ENCODE measurements at places on chromosomes 3 and 15. TPM values are rescaled to one million over a fixed set of nuclear protein-coding genes. Genes with fewer than 3 reads are reported as not detected.

SPTBN5 gene
- polyA plus RNA-seq: 0.79 TPM

RFC4 gene
- polyA plus RNA-seq: 18.9 TPM

FBXW12 gene
- polyA plus RNA-seq: not detected

ARHGEF3 gene
- 10.4 TPM for polyA plus RNA-seq

IL12A gene
- polyA plus RNA-seq: not detected

LRRC3B gene
- polyA plus RNA-seq: 14.7 TPM

ARL8B gene
- polyA plus RNA-seq: 119 TPM

LSG1 gene
- polyA plus RNA-seq: 17.7 TPM

CDHR4 gene
- polyA plus RNA-seq: not detected

SUMF1 gene
- polyA plus RNA-seq: 13.9 TPM

INSYN1 gene
- polyA plus RNA-seq: 1.6 TPM

KBTBD13 gene
- polyA plus RNA-seq: not detected

TTC21A gene
- 3.2 TPM for polyA plus RNA-seq

GOLGA6L4 gene
- 3.4 TPM for polyA plus RNA-seq

PSMA4 gene
- 831 TPM for polyA plus RNA-seq

SIN3A gene
- polyA plus RNA-seq: 7.3 TPM

MYLK gene
- polyA plus RNA-seq: 7.8 TPM

B3GNT5 gene
- 65.3 TPM for polyA plus RNA-seq

SLC12A1 gene
- 3.5 TPM for polyA plus RNA-seq

OXTR gene
- 3.7 TPM for polyA plus RNA-seq

MNS1 gene
- polyA plus RNA-seq: 9.7 TPM

CCRL2 gene
- not detected for polyA plus RNA-seq

MYZAP gene
- 3.5 TPM for polyA plus RNA-seq

EEF1AKMT4 gene
- polyA plus RNA-seq: 3.6 TPM

CCR5 gene
- polyA plus RNA-seq: not detected

TM4SF4 gene
- not detected for polyA plus RNA-seq

PLSCR2 gene
- polyA plus RNA-seq: 9.1 TPM

Measured in Purkinje cell (primary cell).